T-helper 17 cell (primary cell): ENCODE measurements at places on chromosomes 7 and 10.

DNA sequence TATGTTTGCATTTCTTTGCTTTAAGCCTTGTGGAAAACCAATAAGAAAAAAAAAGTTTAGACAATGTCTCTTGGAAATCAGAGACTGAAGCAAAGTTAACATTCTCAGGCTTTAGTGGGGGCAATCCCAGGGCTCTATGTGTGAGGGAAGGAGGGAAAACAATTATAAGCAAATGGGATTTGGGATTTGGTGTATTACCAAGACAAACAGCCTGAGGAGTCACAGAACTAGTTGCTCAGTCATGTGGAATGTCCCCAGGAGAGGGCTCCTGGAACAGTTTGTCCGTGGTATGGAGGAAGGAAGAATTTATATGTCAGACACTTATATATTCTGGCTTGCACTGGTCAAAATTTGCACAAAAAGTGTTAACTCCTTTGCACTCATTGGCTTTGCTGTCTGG lies 562.9 kb upstream of the TPK1 start:
- DNase-seq = no peak

- DNase-seq = no peak
Measured at GRCh38 chr10:103382769-103383168, 13.5 kb downstream of the ATP5MK start.

DNA sequence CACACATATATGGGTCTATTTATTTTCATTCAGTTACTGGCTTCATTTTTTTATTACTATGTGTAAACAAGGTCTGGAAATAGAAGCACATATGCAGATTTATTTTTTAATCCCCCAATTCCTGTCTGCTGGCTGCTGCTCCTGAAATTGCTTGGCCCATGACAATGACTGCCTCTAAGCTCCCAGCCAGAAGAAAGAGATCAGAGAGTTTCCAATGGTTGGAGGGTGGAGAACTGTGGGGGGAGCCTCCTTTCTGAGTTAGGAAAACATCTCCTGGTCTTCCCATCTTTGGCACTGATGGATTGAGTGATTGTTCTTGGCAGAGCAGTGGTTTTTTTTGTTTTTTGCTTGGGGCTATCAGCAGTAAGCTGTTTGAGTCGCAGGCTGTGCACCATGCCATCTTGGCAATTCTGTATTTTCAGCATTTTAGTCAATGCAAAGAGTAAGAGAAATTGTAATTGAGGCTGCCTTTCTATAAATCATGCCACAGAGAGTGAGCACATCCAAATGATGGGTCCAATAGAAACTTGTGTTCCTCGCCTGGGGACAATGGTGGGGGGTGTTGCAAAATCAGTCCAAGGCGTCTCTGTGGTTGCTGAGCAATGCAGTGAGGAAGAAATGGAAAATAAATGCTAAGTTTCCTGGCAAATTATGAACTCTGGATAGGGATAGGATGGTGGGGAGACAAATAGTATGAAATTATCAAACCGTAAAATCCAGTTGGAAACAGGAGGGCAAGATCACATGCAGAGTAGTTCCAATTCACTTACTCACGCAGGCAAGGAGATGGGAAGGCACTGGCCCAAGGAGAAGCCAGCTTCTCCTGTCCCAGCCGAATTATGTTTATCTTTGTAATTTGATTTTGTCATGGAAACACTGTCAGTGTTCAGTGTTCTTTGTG lies 382.4 kb downstream of the SORCS3 start:
- DNase-seq = no peak

GRCh38 chr10:86899670-86900276 lies 57.6 kb downstream of the MMRN2 start:
- DNase-seq = no peak

- DNase-seq = no peak
Measured at GRCh38 chr7:66748791-66749190, 8.3 kb downstream of the RABGEF1 start.

DNA sequence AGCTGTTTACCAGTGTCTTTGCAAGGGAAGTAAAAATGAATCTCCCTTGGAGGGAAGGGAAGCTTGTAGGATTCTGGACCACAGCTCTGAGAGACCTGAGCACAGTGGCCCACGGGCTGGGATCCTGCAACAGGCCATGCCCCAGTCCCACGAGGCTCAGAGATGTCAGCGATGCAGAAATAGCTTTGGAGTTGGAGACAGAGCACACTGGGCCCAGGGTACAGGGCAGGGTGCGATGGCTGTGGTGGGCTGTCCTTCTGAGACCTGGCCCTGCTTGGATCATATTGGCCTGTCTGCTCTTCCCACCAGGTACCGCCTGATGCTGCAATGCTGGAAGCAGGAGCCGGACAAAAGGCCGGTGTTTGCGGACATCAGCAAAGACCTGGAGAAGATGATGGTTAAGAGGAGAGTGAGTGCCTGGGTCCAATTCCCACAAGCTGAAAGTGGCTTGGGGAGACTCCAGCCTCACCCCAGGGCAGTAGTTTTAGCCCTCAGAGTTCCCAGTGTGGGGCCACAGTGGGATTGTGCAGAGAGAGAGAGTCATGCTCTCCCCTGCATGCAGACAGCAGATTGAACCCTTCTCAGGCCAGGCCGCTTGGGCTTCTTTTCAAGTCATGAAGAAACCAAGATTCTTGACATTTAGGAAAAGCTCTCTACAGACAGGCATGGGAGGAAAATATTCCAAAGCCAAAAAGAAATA lies 13.5 kb upstream of the CSGALNACT2 start:
- DNase-seq = no peak

GRCh38 chr7:123570390-123571182 lies 13.0 kb upstream of the NDUFA5 start:
- DNase-seq = no peak

- DNase-seq = no peak
Measured at GRCh38 chr10:46229144-46229563, 57.6 kb upstream of the ANTXRL start.

GRCh38 chr7:98848918-98849317 lies 20.9 kb downstream of the TMEM130 start:
- no peak for DNase-seq

- DNase-seq = no peak
Measured at GRCh38 chr10:102112210-102112817, 7.9 kb downstream of the LDB1 start.

DNA sequence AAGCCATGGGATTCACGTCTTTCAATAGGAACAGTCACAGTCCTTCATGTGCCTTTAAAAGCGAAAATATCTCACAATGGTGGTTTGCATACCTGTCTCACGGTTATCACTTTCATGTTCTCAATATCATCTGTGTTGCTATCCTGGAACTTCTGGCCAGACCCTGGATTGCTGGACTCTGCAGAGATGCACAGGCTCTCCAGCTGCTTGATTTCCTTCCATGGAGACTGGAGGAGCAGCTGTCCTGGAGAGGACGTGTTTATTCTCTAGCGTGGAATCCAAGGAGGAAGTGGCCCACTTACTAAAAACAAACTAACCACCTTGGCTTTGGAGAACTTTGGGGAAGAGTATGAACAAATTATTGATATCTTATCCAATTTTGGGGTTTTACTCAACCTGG lies 16.5 kb downstream of the BTBD16 start:
- no peak for DNase-seq

DNA sequence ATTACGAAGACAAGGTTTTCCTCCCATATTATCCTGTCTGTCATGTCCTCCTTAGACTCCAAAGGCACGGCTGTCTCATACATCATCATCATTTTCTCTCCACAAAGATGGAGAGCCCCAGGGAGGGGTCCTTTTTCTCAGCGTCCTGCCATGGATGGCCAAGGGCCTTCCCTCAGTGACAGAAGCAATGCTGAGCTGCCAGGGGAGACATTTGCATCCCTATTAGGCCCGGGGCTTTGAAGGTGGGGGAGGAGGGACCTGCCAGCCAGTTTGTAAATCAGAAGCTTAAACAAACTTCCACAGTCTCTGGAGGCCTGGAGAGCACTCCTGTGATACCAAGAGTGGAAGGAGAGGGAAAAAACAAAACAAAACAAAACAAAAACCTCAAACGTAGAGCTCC lies 112.4 kb upstream of the ADO start:
- DNase-seq = no peak

DNA sequence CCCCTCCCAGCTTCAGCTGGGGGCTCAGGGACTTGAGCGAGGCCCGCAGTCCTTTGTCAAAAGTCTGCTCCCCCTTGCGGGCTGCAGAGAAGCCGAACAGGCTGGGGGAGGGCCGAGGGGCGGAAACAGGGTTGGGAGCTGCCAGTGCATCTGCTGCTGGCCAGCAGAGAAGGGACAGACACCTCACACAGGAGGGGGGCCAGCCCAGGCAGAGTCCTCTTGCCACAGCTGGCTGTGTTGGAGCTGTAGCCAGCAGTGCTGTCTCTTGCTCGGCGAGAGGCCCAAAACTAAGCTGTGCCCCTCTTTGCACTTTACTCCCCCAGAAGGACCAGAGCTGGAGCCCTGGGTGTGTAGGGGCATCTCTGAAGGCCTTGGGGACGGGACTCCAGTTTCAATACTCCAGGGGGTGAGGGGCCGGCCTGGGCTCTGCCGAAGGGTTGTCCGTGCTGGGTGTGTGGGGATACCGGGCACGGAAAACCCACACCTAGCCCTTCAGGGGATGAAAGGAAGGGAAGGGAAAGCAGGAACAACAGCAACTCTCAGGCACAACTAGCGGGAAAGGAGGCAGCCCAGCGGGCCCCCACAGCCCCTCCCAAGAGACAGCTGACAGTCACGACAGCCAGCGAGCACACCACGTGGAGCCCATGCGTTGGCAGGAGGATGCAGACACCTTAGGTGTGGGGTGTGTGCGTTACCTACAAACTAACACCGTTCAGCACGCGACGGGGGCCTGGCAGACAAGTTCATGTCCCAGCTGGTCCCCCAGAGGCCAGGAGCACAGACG lies 17.8 kb downstream of the YKT6 start:
- DNase-seq = no peak

- no peak for DNase-seq
Measured at GRCh38 chr7:65983965-65984658, 2.1 kb upstream of the GUSB start.

- no peak for DNase-seq
Measured at GRCh38 chr7:150848111-150848510, 4.2 kb upstream of the AOC1 start.

DNA sequence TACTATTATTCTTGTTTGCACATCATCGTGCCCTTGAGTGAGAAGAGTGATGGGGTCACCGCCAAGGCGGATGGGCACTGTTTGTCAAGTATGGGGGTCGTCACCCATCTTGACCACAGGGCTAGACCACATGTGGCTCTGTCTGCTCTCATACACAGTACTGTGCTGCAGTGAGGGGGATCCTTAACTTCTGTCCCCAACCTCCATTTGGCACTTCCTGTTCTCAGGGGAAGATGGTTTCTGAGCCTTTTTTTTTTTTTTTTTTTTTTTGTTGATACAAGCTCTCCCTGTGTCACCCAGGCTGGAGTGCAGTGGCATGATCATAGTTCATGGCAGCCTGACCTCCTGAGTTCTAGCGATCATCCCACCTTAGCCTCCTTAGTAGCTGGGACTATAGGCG lies 13.6 kb downstream of the WBP1L start:
- DNase-seq = no peak

DNA sequence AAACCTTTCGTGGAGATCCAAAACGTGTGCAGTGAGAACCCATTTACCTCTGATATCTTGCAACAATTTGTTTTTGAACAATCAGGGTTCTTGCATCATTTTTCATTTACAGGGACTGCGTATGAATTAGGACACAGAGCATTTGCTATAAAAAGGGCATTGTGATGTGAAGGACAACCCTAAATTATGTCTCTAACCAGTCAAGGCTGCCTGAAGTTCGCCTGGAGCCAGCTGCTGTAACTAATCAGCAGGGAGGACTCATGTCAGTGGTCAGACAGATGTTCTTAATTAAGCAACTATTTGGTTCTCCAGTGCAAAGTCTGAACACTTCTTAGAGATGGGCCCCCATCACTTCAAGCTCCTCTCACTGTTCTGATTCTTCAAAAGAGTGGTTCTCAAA lies 674.8 kb downstream of the KCNMA1 start:
- DNase-seq = no peak

GRCh38 chr7:12456506-12456905 lies 52.8 kb upstream of the VWDE start:
- DNase-seq = no peak

- no peak for DNase-seq
Measured at GRCh38 chr10:5523796-5524574, 776 bp upstream of the CALML3 start.

- DNase-seq = no peak
Measured at GRCh38 chr10:118407777-118408176, 65.7 kb upstream of the FAM204A start.

- DNase-seq = no peak
Measured at GRCh38 chr7:73971704-73972341, 56.1 kb upstream of the ELN start.

- no peak for DNase-seq
Measured at GRCh38 chr7:116776046-116776445, 86.3 kb upstream of the CAPZA2 start.

DNA sequence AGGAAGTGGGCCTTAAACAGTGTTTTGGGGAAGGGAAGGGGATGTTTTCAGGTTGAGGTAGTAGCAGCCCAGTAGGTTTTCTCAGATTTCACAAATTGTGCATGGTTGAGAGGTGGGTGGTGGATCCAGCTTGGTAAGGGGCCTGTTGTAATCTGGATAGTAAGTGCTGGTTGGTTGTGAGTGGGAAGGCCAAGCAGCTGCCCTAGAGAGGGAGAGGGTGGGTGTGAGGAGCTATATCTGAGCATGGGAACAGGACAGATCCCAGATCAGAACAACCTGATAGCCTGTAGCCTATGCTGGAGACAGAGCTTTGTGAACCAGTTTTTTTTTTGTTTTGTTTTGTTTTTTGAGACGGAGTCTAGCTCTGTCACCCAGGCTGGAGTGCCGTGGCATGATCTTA lies 53.9 kb upstream of the ZMIZ2 start:
- no peak for DNase-seq

DNA sequence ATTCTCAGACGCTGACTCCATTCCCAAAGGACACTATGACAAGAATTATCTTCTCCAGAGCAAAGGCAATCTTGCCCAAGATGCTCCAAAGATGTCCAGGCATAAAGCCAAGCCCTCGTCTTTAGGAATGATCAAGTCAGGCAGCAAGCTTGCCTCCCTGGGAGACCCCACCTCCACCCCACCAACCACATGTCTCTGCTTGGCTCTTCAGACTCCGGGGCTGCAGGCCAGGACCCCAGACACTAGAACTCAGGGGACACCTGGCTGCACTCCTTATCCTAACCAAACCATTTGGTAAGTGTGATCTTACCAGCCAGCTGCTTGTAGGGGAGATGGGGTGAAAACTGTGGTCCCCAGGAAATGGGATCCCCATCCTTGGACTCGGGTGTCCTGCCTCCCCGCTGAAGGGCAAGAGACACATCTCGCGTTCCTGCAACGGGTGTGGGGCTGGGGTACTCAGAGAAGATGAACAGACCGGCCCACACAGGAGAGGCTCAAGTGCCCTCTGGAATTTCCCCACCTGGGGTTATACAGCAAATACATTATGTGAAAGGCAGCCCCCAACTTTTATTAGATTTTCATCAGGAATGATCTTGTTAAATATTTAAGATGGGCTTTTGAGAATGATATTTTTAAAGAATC lies 55.7 kb downstream of the INSIG1 start:
- DNase-seq = no peak

GRCh38 chr7:1252540-1253090 lies 19.9 kb downstream of the UNCX start:
- no peak for DNase-seq

- DNase-seq = no peak
Measured at GRCh38 chr7:6392712-6393666, 54.8 kb downstream of the DAGLB start.
